ENCODE measurements at places on chromosomes 16 and 17.

- no peak for DNase-seq
Measured at GRCh38 chr17:21272881-21273792, 11.4 kb upstream of the MAP2K3 start.

DNA sequence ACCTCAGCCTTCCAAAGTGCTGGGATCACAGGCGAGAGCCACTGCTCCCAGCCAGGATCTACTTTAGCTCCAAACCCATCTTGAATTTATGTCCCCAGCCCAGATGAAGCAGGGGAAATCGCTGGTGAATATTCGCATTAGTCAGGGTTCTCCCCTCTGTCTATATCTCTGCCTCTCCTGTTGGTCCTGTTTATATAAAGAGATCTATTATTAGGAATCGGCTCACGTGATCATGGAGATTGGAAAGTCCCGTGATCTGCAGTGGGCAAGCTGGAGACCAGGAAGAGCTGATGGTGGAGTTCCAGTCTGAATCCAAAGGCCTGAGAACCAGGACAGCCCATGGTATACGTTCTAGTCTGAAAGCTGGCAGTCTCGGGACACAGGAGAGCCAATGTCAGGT lies 382.8 kb downstream of the SEC14L1 start:
- no peak for DNase-seq

DNA sequence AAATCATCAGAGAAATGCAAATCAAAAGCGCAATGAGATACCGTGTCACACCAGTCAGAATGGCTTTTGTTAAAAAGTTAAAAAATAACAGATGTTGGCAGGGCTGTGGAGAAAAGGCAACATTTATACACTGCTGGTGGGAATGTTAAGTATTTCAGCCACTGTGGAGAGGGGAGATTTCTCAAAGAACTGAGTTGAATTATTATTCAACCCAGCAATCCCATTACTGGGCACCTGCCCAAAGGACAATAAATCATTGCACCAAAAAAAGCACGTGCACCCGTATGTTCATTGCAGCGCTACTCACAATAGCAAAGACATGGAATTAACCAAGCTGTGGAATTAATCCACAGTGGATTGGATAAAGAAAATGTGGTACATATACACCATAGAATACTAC lies 204.7 kb downstream of the HS3ST4 start:
- no peak for DNase-seq

GRCh38 chr16:55906123-55906522 lies 30.9 kb upstream of the CES5A start:
- DNase-seq, result no peak

GRCh38 chr17:78541488-78542206 lies 35.5 kb downstream of the DNAH17 start:
- DNase-seq, result peak; percentile 65

DNA sequence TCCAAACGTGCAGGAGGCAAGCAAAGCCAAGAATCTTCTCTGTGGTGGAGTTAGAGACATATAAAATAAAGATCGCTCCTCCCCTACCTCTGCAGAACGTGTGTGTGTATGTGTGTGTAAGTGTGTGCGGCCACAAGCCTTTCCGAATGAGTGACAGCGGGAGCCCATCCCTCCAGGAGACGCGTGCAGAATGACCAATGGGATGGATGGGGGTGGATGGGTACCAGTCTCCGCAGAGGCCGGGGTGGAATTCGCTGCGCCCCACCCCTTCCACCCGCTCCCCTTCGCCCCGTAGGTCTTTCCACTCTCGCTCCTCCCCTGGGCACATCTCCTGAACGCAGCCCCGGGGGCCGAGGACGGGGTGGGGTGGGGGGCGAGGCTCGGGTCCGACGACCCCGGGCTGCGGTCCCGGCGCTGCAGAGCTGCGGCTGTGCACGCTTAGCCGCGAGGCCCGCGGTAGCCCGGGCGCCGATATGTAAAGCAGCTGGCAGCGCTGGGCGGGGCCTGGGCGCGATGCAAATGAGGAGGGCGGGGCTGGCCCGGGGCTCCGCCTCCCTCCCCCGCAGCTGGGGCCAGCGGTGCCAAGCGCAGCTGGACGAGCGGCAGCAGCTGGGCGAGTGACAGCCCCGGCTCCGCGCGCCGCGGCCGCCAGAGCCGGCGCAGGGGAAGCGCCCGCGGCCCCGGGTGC lies at the start of gene PRKCB:
TSS of gene PRKCB (plus strand) at position 594 of the 688 bp plus-strand sequence.
- peak; percentile 40 for DNase-seq

DNA sequence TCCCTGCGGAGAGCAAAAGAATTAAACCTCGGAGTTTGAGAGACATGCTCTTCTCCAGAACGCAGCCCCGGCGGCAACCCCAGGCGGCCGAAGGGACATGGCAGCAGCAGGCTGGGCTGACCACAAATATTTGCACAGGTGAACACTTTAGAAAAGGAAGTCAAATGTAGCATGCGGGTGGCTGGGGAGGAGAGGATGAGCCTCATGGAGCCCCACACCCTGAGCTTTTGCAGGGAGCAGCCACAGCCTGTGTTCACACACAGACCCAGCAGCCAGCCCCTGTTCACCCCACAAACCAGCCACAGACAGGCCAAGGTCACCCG lies 17.8 kb downstream of the HS3ST6 start:
- DNase-seq, result no peak

- DNase-seq, result no peak
Measured at GRCh38 chr17:58932956-58933355, 173.7 kb downstream of the TRIM37 start.

DNA sequence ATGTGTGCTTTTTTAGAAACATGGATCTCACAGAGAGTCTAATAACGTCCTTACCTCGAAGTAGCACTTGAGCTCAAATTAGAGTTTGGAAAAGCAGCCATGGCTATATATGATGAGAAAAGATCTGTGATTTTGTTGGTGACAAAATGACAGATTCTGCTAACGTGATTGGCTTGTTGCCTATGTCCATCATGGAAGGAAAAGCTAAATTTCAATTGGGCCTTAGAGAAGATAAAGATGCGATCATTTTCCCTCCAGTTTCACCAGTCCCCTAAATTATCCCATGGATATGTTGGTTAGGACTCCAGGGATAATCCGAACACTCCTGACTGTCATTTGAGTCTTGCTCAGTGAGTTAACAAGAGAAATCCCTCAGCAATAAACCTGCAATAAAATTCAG lies 175.8 kb downstream of the C16orf95 start:
- no peak for DNase-seq

DNA sequence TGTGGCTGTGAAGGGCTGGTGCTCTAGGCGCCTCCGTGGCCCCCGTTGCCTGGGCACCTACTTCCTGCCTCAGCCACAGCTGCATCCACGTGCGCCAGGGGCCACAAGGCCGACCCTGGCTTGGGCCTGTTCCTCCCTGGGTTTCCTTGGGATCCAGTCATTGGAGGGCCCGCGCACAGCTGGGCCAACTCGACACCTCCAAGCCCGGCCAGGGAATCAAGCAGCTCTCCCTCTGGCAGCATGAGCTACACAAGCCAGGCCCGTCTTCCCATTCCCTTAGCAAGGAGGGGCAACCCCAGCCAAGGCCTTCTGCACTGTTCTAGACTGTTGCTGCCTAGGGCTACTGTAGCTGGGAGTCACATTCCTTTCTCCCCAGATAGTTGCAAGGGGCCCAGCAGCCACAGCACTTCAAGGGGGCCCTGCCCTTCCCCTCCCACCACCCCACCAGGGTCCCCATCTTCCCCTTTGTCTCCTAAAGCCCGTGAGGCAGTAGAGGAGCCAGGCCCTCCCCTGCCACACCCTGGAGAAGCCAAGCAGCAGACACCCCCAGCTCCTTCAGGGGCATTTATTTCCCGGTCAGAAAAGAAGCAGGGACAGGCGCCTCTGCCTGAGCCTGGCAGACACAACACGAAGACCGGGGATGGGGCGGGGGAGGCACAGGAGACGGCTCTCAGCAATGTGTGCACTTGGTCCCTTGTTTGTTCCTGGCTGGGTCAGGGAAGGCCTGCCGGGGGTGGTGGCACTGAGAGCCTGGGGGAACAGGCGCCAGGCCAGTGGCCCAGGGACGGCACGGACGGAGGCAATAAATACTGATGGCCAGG lies 3.8 kb downstream of the ARHGDIA start:
- DNase-seq, result no peak

GRCh38 chr17:6304894-6305612 lies 129.9 kb downstream of the AIPL1 start:
- no peak for DNase-seq

DNA sequence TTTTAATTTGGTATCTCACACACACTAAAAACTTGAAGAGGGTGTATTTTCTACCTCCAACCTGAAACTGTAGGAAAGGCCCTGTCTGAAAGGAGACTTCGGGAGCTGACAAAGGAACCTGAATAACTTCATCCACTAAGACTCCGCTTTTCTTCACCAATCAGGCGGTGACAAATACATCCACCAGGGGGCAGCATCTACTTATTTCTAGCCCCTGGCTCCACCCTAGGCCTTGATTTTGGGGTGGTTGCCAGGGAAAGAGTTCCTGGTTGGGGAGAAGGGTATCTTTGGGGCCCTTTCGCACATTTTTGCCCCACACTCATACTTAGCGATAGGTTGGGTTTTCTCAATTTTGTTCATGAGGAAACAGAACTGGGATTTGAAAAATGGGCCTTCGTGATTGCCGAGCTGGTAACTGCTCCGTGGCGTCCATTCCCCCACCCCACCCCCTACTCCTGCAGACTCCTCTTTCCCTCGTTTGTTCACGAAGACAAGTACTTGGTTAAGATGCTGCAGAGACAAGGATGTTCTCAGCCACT lies 4.8 kb upstream of the ARL4D start:
- DNase-seq, result peak; percentile 70

GRCh38 chr17:57253362-57254065 lies 2.8 kb upstream of the MSI2 start:
- no peak for DNase-seq

GRCh38 chr17:55314061-55314783 lies 49.5 kb downstream of the HLF start:
- no peak for DNase-seq

- no peak for DNase-seq
Measured at GRCh38 chr17:36474571-36474970, 11.9 kb upstream of the ZNHIT3 start.

DNA sequence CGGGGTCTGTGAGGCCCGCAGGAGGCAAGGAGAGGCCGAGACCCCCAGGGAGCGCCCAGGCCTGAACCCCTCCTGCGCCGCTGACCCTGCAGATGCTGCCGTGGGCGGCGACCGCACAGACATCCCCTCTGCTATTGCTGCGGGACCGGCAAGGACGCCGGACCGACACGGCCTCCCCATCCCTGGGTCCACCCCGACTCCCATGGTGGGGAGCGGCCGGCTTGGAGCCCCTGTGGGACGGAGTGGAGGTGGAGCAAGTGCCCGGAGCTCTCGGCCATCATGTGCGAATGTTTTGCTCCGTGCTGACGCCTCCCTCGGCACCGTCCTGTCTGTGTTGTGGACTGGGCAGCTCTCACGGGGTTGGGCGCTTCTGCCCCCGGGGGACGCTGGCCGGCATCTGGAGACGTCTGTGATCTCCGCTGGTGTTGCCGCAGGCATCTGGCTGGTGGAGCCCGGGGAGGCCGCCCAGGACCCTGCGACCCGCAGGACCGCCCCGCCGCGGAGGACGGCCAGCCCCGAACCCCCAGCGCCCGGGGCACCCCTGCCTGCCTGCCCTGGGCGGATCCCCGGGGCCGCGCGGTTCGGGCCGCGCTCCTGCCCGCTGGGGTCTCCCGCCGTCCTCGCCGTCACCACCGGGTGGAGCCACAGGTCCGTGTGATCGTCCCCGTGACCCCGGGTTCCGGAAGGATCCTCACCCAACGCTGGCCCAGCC lies 12.8 kb upstream of the GNG13 start:
- DNase-seq, result peak; percentile 26

GRCh38 chr16:24969071-24969470 lies 46.1 kb downstream of the ARHGAP17 start:
- no peak for DNase-seq

DNA sequence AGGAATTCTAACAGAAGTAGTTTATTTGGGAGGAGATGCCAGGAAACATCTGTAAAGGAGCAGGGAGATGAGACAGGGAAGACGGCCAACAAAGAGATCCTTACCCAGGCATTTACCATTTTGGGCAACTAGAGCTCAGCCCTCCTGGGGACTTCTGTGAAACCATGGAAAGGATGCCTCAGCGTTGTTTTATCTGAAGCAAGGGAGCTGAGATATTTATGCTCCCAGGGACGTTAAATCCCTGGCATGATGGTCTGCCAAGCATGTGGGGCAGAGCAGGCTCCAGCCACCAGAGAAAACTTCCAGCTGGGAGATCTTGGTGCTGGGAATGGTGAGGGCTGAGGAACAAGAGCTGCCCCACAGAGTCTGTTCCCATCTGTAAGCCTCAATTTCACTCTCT lies 114.8 kb upstream of the FOXF1 start:
- DNase-seq, result no peak

DNA sequence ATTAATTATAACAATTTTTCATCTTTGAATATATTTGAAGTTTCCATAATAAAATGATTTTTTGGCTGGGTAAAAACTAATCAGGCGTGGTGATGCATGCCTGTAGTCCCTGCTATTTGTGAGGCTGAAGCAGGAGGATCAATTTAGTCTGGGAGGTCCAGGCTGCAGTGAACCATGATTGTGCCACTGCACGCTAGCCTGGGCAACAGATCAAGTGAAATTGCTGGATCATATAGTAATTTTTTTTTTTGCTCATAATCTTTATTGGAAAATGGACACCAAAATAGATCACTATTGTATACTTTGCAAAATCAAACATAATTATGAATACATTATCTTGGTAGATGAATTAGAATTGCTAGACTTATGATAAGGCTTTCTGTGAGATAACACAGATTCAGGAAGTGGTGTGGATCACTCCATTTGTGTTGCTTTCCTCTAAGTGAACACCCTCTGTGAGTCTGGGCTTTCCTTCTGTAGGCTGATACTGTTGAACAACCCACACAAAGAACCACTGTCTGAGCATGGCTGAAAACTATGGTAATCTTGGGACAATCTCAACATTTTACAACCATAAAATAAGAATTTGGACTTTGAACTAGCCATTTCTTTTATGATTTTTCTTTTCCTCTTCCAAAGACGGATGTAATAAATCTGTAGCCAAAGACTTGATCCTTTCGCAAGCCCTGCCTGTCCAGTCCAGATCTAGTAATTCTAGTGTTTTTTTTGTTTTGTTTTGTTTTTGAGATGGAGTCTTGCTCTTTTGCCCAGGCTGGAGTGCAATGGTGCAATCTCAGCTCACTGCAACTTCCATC lies 5.6 kb upstream of the ST3GAL2 start:
- DNase-seq, result no peak

DNA sequence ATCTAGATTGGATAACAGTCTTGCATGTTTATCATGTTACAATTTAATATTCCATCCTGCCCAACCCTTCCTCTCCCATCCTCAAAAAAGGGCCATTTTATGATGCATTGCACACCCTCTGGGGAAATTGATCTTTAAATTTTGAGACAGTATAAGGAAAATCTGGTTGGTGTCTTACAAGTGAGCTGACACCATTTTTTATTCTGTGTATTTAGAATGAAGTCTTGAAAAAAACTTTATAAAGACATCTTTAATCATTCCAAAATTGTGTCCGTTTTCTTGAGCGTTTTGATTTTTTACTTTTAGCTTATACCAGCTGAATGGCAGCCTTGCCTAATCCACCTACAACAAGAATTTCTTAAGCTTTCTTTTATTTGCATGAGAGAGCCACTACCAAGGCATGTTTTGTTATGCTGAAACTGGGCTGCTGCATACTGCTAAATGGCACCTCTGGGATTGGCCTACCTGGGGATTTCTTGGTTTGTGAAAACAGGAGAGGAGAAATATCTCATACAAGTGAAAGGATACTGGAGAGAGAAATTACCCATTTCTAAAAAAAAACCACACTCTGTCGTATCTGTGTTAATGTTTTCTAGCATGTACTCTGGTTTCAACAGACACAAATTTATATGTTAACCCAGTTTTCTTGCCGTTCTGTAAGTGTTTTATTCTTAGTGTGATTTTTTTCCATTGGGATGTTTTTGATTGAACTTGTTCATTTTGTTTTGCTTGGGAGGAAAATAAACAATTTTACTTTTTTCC lies 52.2 kb downstream of the TUBD1 start:
- DNase-seq, result no peak

GRCh38 chr17:38907930-38908675 lies 17.3 kb upstream of the LASP1NB start:
- no peak for DNase-seq

Measured in kidney capillary endothelial cell (primary cell).